ENCODE measurements at places on chromosomes 1 and 21.

DNA sequence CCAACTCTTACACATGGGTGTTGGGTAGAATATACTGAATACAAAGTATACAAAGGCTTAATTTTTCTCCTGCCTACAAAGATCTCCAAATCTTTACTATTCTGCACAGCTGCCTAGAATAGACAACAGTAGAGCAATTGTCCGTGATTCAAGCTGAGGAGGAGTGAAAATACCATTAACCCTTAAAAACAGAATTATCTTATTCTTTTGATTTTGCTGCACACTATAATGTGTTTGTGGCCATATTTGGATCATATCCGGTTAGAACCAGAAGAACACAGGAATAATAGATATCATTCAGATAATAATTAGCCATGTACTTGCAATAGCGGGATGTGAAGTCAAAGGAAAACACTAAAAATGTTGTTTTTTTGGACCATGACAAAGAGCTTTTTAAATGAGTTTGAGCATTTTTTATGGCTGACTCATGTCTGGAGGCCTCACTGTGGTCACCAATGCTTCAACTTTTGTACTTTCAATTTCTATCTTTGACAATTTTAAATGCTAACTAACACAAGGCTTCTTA is 197.6 kb upstream of the FOXD3 start:
- DNase-seq = no peak

- no peak for DNase-seq
Measured at GRCh38 chr1:37090671-37091070, 56.4 kb upstream of the GRIK3 start.

DNA sequence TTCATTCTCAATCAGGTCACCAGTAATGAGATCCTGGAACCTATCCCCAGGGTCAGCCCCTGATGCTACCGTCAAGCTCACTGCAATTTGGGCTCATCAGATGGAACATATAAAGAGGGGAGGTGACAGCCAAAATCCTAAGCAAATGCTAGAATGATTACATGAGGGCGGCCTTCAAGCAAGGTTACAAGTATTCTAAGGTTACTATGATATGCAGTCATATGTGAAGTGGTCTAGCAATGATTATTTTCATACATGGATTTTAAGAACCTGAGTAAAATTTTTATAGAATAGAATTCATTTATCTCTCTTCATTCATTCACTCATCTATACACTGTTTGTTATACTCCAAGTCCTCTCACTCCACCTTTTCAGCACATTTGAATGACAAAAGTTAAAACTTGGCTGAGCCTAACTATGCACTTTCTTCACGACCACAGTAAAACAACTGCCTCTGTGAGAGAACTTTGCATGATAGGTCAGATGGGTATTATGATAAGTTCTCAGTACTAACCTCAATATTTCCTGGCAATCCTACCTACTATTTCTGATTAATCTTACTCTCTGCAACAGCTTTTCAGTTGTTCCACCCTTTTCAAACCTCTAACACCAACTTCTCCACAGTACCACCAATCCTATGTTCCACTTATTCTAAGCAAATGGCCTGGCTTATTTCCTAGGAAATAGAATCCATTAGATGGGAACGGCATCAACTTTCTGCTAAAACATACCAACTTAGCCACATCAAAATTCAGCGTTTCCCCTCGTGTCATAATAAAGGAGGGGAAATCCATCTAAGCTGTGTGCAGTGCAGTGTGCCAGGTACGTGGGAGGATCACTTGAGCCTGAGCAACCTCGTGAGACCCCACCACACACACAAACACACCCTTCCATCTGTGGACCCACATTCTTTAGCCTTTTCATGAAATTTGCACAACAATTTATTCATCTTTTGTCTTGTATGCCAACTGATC is 32.0 kb downstream of the LHX9 start:
- no peak for DNase-seq

GRCh38 chr21:35359076-35359475 is 310.0 kb upstream of the RUNX1 start:
- DNase-seq = no peak

Data from DMS79 (cell line).